ENCODE measurements at places on chromosomes 6 and 20.

GRCh38 chr6:91412532-91412931, 825.7 kb upstream of the MAP3K7 start:
- no peak for DNase-seq

DNA sequence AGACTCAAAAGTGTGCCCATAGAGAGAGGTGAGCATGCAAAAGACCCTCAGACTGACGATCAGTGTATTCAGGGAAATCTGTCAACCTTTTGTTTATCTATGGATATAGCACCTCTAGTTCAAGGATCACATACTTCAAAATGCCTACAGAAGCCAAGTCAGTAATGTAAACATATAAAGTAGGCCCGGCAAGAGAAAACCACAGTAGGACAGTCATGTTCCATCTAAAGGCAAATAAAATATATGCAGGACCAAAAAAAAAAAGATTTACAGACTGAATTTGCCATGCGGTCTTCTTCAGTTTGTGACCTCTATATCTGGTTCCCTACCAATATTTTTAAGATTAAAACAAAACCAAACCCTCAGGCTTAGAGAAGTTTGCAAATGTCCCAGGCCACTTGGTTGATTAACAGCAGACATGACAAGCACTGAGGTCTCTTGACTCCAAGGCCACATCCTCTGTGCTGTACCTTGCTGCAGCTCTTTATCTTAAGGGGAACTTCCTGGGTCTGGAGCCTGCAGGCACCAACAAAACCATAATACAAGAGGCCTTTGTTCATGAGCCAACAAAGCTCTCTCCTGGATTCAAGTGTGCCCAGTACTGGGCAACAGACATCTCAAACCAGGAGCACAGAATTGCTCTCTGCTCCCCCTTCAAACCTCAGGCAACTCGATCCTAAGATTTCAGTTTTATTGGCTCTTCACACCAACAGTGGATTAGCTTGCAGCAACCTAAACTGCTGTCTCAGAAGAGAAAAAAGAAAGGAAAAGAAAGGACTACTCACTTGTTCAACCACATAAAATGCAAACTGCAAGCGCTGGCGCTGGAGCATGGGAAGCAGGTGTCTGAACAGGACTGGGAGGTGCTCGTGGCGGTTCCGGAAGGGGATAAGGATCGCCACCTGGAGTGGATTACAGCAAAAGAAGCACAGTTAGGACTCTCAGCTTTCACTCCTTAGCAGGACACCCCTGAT, 71.7 kb downstream of the B4GALT5 start:
- no peak for DNase-seq

DNA sequence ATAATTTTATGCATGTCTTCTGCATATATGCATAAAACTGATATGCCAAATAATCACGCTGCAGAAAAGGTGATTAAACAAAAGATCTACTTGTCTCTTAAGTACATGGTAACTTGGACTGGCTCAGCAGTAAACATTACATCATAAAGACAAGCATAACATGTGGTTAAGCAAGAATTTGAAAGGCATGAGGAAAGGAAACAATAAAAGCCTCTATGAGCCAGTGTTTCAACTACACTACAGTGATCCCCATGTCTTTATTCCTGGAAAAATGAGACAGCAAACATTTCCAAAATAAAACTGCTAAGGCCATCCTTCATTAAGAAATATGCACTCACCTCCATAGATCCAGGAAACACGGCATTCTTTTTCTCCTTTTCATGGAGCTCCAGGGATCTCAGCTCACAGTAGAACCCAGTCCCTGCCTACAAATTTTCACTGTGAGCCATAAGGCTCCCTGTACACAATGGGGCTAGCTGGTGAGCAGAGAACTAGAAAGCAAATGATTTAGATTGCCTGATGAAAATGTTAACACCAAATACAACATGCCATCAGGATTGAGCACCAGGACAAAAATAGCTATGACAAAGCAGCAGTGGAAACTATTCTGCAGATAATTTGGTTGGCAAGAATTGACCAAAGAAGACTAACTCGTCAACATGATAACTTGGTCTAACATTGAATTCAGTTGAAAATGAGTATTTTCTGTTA, 156.1 kb downstream of the COL21A1 start:
- DNase-seq = no peak

GRCh38 chr6:107657755-107658461, 166.2 kb downstream of the SCML4 start:
- no peak for DNase-seq

- no peak for DNase-seq
Measured at GRCh38 chr6:3805448-3806123, 43.6 kb upstream of the FAM50B start.

DNA sequence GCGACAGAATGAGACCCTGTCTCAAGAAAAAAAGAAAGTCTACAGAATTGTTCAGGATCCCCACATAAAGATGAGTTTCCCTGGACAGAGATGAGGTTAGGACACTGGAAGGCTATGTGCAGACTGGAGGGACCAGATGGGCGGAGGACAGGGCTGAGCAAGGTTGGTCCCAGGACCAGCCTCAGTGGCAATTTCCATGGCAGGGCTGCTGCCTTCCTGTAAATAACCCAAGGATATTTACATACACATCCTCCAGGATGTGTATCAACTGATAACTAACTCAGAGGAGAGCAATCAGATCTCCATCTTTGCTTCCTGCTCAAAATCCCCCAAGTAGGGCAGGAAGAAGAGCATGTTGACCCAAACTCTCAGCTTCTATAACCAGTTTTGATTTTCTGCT, 58.8 kb downstream of the RSPH3 start:
- DNase-seq = no peak

DNA sequence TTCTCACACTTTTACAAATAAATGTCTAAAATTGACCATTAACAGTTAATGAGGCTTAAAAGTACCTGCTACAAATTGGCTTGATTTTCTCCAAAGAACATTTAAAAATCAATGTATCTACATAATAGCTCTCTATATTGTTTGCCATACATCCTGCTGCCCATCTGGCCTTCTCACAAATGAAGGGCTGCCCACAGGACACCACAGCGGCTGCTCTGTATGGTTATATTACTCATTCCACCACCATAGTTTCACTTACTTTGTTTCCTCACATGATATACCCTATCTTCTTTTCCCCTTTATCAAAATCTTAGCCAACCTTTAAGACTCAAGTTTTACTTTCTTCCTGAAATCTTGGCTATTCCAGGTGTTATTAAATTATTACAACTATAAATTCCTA, 407.7 kb upstream of the HTR1E start:
- DNase-seq = no peak

DNA sequence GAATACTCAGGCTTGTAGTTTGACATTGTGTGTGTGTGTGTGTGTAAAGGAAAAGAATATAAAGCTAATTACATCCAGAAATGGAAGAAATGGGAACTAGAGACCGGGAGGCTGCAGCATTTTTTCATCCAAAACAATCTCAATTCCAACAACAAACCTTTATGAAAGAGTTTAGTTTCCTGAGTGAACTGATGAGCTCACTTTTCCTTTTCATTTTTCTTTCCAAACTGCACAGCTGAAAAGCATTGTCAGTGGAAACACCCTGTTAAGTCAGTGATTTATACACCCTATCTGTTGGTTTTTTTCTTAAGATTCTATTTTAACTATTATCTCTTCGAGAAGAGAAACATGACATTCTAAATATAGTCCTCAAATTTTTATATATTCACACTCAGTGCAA, 130.9 kb downstream of the RFPL4B start:
- no peak for DNase-seq

GRCh38 chr6:160419488-160419887, 71.3 kb downstream of the SLC22A3 start:
- no peak for DNase-seq

DNA sequence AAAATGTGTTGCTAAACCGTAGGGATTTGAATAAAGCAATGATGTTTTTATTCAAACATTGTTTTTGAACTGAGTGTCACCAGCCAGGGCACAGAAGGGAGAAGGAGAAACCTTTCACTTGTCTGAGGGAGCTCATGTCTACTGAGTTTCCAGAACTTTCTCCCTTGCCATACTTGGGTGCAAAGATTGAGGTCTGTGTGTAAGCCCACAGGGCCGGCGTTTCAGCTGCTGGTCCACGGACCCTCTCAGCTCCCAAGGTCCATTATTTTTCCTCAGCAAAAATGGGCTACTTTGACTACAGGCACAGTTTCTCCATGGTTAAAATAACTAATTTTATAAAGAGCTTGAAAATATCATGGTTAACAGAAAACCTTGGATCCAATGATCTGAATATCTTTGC, 32.6 kb downstream of the PSMG4 start:
- DNase-seq = no peak

- no peak for DNase-seq
Measured at GRCh38 chr20:62636446-62636845, 5.9 kb upstream of the SLCO4A1 start.

DNA sequence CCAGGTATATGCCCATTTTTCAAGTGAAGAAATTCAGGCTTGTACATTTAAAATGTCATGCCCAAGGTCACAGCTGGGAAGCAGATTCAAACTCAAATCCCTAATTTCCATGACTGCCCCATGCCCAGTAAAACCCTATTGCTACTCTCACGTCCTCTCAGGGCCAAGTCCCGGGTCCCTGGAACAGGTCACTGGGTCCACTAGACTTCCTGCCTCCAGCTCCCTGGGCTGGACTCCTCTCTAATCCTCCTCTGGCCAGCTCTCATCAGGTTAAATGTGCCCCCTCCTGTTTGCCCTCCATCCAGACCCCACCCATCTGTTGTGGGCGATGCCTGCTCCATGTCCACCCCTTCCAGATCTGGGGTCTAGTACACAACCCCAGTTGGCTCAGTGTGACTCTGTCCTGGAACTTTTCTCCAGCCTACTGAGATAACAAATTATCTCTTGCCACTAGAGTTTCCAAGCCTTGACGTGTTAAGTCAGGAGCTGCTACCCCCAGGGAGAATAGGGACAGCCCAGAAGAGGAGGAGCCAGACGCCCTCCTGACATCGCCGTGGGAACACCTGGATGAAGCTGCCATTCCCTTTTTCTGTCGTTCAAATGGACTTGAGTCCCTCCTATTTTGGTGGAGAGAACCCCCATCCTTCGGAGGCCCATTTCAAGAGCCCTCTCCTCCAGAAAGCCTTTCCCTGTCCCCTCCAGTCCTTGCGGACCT, 3.7 kb upstream of the SPDEF start:
- no peak for DNase-seq

DNA sequence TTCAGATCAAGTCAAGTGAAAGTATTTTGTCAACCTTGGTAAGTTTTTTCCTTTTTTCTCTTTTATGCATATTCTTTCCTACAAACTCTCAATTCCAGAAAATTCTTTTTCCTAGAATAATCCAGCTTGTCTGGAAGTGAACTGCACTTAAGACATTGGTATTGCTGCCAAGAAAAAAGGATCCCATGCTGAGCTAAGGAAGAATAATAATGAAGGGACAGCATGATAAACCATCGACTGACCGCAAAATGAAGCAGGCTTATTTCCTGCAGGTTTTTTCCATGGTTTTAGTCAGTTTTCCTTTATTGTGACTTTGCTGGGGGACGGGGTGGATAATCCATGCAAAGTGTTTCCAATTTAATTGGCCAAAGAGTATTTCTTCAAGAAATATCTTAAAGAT, 857.6 kb upstream of the SLC35B3 start:
- DNase-seq = no peak

GRCh38 chr6:105695461-105695860, 292.6 kb upstream of the PREP start:
- no peak for DNase-seq

DNA sequence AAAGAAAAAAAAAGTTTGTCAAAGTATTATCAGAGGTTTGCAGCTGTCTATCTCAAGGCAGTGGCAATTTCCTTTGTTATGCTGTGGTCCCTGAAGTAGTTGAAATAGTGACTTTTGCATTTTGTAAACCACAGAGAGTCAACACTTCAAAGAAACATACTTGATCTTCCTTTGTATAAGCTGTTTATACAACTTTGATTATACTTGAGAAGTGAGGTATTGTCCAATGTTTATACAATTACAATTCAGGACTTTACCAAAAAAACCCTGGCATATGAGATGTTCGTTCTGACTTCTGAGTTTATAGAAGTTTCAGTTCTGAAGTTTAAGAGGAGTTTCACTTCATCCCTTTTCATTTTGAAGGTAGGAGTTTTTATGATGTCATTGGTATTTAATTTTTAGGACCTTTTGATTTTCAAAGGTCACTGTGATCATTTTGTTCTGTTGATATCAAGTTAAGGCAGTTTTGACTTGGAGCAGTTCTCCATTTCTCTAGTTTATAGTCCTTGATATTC, 4.0 kb downstream of the STK4 start:
- DNase-seq = no peak

- DNase-seq = no peak
Measured at GRCh38 chr6:131762984-131763383, 44.8 kb upstream of the ENPP1 start.

DNA sequence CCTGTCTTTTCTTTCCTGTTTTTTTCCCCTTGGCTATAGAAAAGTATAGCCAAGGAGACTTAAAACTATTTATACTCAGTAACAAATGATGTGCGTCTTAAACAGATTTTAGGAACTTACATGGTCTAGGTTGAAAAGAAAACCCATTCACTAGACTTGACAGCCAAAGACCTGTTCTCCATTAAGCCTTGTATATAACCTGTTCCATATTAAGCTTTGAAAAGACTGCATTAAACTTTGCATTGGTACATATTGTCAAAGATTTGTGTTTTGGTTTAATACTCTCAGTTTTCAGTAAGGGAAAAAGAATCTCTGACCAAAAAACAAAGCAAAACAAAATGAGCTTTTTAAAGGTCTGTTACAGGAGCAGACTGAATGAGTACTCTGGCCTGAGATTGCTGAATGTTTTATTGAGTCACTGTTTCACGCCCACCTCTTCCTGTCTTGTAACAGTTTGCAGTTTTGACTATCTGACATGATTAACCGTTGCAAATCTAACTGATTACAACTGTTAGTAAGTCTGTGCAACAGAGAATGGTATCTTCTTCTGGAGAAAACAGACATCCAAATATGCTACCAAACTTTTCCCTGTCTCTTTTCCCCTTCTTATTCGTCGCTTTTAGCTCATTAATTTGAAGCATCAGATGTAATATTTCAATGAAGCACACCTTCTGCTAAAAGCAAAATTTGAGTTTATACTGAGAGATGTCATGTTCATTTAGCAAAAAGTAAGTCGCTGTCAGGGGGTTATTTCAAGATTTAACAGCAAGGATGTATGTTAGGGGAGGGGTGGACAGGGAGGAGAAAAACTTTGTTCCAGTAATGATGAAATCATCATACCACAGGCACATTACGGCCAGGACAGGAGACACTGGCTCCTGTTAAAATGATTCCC, 59.1 kb upstream of the SUPT3H start:
- DNase-seq = no peak

GRCh38 chr6:161181121-161181520, 92.7 kb downstream of the AGPAT4 start:
- peak; percentile 33 for DNase-seq

DNA sequence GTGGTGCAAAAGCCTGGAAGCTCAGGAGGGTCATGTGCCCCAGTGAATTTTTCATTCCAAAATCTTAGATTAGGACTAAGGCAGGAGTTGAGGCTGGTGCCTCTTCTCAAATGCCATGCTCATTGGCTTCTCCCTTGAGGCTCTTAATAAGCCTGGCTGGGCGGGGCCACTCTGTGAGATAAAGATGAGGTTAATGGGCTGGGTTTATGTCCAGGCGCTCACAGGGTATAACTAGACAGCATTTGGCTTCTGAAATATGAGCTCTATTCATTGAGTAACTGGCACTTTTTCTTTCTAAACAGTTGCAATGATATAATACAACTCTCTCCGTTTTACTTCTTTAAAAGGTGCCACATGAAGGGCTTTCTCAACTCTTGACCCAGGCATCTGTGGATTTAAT, 156.3 kb downstream of the SCML4 start:
- DNase-seq = no peak

GRCh38 chr6:162973151-162973872, 245.5 kb downstream of the PACRG start:
- no peak for DNase-seq

GRCh38 chr20:37500311-37500710, 20.7 kb upstream of the NNAT start:
- DNase-seq = no peak

Data from hippocampal formation (tissue), 2 donors.